Effector CD4-positive, alpha-beta T cell (primary cell): ENCODE measurements at places on chromosomes 3 and 15.

GRCh38 chr15:82931221-82931620, 21.3 kb downstream of the HOMER2 start:
- DNase-seq: no peak

DNA sequence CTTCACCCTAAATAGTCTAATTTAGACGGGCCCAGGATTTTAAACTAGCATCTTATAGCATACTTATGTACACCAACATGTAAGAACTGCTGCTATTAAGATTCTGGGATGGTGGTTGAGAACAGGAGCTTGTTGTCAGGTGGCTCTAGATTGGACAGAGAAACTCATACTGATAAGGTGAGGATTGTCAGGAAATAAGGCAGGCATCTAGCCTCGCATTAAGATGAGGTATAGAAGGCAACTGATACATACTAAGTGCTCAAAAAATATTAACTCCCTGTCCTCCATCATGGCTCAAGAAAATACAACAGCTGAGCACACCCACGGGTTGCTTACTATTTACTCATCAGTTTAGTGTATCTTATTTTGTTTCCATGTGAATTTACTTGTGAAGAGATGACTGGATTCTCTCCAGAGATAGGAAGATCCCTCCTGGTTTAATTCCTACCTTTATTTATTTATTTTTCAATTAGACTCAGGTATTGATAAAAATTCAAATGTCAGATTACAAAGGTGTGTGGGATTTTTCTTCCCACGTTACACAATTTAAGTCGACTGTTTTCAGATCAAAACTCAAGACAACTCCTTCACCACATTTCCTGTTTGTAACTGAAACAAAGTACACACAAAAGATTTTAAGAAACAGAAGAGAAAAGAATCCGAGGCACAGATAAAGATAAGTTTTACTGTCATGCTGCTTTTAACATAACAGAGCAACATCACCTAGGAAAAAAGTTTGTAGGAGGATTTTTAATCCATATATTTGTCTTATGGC, at the start of gene TRAT1:
Gene TRAT1 (plus strand): TSS at position 664 of the 775 bp plus-strand sequence. CDS start 142 bp downstream, outside the sequence.
- DNase-seq: no peak

- DNase-seq: no peak
Measured at GRCh38 chr3:13564751-13565560, 16.0 kb downstream of the FBLN2 start.

- DNase-seq: no peak
Measured at GRCh38 chr15:44812029-44812517, 75.7 kb downstream of the TRIM69 start.

- DNase-seq: no peak
Measured at GRCh38 chr15:73956743-73957135, 30.5 kb downstream of the LOXL1 start.

GRCh38 chr15:54580643-54581042, 602.4 kb downstream of the UNC13C start:
- DNase-seq: no peak

GRCh38 chr15:101286471-101287114, 8.5 kb downstream of the SNRPA1 start:
- no peak for DNase-seq

DNA sequence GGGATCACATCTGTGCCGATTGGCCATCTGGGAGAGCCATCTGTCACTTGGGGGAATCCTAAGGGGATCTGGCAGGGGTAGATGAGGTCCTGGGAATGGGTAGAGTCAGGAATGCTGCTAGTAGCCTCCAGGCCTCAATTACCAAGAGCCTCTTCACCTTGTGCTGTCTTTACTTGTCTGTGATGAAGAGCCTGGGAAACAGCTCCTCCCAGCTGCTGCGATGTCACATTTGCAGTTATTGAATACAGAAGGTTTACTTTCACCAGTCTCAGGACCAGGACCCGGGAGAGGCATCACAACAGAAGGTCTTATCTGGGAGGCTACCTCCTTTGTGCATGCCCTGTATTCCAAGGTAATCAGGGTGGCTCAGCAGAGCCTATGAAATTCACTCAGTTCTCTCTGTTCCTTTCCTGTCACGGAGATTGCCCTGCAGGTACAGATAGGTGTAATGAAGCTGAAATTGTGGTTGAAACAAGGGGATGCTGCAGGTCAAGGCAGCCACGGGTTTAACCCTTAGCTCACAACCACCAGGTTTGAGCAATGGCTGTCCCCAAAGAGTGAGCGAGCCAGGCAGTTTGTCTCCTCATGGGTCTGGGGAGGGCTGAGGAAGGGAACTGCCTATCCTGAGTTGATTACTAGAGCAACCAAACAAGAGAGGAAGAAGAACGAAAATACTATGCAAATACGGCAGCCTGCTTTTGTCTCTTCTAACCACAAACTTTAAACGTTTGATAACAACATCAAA, 298.9 kb upstream of the RORA start:
- no peak for DNase-seq

DNA sequence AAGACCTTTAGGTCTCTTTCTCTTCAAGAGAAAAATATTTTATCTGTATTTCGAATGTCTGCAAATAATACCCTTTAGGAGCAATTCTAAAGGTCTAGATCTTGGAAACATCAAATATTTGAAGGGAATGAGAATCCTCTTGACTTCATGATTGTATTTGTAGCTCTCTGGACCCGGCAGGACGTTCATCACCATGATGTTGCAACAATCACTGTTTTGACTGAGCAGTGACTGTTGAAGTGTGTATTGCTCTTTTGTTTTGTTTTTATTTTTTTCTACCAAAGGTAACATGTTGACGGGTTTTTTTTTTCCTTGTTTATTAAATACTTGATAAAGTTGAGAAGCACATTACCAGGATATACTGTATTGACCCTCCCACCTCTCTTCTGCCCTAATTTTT, 55.3 kb upstream of the CCR4 start:
- DNase-seq: no peak

DNA sequence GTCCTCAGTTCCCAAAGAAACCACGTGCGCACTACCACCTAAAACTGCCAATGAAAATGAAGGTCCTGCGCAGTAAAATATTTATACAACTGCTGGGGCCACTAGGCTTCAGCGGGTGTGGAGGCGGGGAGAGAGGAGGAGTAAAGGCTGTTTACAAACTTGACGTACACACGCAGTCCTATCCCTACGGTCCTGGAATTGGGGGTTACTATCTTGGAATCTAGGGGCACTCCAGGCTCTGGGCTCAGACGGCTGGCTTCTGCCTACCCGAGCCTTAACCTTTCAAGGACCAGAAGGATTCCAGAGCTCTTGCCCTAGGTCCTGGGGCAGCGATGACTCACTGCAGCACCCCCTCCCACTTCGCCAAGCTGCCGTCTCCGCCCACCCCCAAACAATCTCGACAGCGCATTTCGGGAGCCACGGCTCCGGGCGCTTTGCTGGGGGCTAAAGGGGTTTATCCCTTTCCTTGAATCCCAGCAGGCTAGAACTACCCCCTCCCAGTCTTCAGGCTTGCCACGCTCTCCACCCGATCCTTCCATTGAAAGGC, 3.0 kb downstream of the ADAMTS9 start:
- no peak for DNase-seq

- DNase-seq: no peak
Measured at GRCh38 chr3:12962292-12962691, 110.9 kb downstream of the IQSEC1 start.

DNA sequence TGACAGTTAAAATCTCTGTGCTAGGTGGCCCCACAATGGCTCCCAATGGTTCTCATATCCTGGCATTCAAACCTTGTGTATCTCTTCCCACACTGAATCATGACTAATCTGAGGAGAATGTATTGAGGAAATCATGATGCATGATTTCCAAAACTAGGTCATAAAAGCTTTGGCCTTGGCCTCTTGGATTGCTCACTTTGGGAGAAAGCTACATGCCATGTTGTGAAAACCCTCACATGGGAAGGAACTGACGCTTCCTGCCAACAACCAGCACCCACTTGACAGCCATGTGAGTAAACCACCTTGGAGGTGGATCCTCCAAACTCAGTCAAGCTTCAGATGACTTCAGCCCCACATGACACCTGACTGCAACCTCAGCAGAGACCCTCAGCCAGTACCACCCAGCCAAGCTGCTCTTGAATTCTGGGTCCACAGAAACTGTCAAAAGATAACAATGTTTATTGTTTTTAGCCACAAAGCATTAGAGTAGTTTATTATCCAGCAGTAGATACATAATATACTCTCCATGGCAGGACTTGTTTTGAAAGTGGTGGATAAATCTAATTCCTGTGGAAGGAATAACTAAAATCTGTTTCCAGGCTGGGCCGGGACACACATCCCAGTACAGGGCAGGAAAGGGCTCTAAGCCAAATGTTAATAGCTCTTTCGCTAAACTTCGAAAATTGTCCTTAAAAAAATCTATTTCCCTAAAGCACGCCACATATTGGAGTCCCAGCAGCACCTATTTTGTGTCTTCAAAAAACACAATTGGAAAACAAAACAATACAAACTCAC, 1.0 kb upstream of the ZNF620 start:
- no peak for DNase-seq

DNA sequence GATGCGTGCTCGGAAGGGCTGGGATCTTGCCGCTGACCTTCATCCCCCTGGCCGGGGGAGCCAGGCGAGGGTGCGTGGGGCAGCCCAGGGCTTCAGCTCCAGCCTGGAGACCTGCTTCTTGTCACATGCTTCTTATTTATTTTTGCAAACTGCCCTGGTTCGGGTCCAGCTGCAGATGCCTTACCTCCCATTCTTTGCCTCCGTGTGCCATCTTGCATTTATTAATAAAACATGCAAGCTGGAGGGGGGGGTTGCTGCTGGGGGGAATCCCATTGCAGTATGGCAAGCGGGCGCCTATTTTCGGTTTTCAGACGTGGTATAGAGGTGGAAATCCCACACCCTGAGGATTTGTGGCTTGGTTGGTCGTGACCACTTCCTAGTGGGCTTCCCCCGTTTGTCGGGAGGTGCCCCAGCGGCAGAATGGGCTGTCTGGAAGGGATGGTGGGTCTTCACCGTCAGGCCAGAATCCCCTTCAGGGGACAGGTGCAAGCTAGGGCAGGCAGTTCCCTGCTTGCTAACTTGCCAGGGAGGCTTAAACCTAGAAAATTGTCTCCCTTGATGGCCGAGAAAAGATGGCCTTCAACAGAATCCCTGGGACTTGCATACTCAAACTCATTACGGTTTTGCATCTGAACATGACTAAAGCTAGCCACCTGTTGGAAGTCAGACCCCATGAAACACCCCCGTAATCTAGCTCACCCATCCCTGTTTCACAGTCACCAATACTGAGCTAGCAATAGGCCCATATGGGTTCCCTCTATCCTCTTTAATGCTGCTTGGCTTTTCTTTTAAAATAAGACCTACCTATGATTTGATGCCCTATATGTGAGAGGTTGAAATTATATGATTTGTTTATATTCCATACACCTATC, 569 bp downstream of the TMEM266 start:
- DNase-seq: no peak

GRCh38 chr3:113124256-113124830, 87.0 kb upstream of the BOC start:
- no peak for DNase-seq

DNA sequence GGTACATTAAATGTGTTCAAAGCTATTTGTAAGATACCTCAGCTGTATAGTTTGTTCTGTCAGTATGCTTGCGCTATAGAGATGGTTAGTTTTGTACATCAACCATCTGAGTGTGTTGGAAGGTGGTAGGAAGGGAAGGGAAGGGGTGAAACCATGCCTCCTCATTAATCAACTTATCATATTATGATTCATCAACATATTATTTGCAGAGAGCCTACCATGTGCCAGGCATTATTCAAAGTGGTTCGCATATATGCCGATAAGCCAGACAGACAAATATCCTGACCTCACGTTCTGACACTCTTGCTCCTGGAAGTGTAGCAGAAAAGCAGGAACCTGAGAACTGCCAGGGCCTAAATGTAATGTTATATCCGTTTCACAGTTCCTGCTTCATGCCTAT, 248.1 kb upstream of the NR2E3 start:
- no peak for DNase-seq

DNA sequence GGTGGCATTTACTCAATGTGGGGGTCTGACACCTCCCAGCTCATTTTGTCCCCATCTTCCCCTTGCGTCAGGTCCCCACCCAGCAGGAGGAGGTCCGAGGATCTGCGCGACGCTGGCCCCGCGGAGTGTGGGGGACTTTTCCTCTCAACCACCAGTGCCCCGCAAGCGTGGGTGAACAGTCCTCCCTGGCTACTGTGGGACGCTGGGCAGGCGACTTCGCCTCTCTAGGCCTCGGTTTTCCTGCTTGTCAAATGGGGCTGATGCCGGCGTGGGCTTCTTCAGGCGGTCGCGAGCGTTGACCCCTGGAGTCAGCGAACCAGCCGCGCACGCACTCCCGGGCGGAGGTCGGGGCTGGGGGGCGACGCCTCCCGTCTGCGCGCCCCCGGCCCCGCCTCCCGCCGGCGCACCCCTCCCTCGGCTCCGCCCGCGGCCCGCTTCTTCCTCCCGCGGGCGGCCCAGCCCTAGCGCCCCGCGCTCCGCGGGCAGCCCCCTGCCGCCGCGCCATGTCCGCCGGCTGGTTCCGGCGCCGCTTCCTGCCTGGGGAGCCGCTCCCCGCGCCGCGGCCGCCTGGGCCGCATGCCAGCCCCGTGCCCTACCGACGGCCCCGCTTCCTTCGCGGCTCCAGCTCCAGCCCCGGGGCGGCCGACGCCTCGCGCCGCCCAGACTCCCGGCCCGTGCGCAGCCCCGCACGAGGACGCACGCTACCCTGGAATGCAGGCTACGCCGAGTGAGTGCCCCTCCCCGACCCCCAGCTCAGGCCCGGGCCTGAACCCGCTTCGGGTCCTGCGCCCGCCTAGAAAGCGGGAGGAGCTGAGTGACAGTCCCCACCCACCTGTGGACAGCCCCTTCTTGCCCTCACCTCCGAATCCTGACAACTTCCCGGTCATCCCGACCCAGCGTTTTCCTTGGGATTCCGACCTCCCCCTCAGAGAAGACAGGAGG, at the start of gene PPM1M:
Gene PPM1M (plus strand): TSS at position 438 of the 942 bp plus-strand sequence. CDS start 66 bp downstream, at position 504.
- DNase-seq: peak; percentile 53

- no peak for DNase-seq
Measured at GRCh38 chr3:114706591-114707232, 412.9 kb downstream of the TIGIT start.

DNA sequence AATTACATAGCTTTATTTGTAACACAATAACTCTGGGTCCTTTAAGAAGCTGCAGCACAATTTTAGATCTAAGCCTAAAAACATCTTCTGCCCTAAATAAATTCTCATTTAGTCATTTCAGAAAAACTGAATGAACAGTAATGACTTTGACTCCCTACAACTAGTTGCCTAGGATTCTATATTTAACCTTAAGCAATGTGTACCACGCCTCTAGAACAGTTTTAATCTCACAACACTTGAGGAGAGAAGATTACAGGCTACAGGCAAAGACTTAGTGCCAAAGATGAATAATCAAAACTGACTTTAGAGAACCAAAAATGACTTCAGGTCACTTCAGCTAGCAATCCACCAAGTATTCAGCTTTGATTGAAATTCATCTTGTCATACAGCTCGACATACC, 192.8 kb downstream of the ULK4 start:
- DNase-seq: no peak

GRCh38 chr3:27708250-27708649, 13.9 kb downstream of the EOMES start:
- no peak for DNase-seq
